CD4-positive, CD25-positive, alpha-beta regulatory T cell (primary cell): ENCODE measurements at places on chromosomes 4 and X. TPM values are rescaled to one million over a fixed set of nuclear protein-coding genes. Genes with fewer than 3 reads are reported as not detected.

The PGRMC2 gene
- polyA plus RNA-seq = 18.3 TPM

The NAP1L2 gene
- 1.4 TPM for polyA plus RNA-seq

The PPAT gene
- 13.1 TPM for polyA plus RNA-seq

The SPANXA2 gene
- not detected for polyA plus RNA-seq

The TCEAL7 gene
- polyA plus RNA-seq = not detected

The EVC2 gene
- 0.03 TPM for polyA plus RNA-seq

The SAGE1 gene
- not detected for polyA plus RNA-seq
